ENCODE measurements at places on chromosomes 1 and 21.

DNA sequence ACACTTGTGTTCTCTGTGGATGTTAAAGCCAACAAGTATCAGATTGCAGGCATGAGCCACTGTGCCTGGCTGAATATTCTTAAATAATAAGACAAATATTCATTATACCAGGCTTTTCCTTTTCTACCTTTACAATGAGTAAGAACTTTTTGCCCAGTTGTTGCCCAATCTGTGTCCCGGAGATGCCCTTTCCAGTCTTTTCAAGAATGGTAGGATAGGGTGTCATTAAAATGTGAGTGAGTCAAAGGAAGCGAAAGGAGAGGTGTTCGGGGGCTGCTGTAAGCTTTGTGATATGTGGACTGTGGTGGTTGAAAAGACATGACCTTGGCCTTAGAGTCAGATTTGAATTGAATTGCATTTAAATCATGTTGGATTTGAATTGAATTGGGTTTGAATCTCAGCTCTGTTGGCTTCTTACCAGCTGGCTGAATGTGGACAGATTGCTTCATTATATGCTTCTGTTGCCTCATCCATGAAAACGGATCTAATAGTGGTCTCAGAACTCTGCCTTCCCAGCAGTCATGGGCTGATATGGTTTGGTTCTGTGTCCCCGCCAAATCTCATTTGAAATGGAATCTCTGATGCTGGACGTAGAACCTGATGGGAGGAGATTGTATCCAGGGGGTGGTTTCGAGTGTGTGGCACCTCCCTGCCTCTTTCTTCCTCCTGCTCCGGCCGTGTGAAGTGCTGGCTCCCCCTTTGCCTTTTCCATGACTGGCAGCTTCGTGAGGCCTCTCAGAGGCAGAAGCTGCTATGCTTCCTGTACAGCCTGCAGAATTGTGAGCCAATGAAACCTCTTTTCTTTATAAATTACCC lies 22.7 kb upstream of the AADACL3 start:
- no peak for DNase-seq

- no peak for DNase-seq
Measured at GRCh38 chr1:52007215-52008002, 16.9 kb upstream of the RAB3B start.

DNA sequence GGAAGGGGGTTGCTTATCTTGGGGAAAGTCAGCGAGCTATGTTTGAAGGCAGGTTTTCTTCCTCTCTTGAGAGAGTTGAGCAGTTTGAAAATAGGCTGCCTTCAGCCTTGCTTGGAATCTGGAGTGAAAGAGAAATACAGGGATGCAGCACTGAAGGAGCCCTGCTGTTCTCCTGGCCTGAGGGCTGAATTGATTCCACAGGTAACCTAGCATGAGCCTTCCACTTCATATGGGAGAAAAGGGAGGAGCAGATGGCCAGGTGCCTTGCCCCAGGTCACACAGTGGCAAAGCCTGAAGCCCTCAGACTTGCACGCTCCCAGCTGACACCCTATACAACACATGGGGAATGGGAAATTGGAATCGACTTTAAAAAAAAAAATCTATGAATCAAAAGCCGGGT lies 88.0 kb upstream of the WLS start:
- no peak for DNase-seq

GRCh38 chr1:156742017-156742416 lies 1.1 kb upstream of the MRPL24 start:
- DNase-seq = no peak

- DNase-seq = no peak
Measured at GRCh38 chr1:25527226-25527846, 16.1 kb upstream of the LDLRAP1 start.

GRCh38 chr1:200172311-200172710 lies 144.8 kb downstream of the NR5A2 start:
- DNase-seq = no peak

DNA sequence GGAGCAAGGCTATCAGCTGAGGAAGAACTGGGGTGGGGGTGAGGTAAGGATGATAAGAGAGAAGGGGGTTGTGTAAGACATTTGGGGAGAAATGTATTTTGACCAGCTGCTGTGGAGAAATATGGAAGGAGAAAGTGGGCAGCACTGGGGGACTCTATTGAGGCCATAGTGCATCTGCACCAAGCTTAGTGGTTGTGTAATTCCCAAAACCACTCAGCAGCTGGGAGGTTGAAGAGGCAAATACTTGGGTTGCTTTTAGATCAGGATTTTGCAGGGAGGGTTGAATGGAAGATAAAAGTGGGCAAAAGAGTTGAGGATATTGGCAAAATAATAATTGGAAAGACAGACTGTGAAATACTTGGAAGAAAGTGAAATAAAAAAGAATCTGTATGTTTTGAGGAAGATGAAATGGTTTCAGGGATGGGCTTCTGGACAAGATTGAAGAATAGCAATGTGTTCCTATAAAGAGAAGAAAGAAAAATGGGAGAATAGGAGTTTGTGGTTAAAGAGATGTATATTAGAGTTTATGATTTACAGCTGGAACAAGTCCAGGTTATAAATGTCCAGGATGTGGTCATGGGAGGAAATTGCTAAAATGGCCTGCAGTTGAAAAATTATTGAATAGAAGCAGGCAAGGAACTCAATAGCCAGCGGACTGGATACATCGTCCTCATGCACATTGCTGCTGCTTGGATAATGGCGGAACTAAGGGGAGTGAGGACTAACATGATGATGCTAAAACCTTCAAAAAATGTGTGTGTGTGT lies 162.7 kb downstream of the DNM3 start:
- no peak for DNase-seq

GRCh38 chr1:226873771-226874578 lies 3.6 kb downstream of the PSEN2 start:
- DNase-seq = no peak

DNA sequence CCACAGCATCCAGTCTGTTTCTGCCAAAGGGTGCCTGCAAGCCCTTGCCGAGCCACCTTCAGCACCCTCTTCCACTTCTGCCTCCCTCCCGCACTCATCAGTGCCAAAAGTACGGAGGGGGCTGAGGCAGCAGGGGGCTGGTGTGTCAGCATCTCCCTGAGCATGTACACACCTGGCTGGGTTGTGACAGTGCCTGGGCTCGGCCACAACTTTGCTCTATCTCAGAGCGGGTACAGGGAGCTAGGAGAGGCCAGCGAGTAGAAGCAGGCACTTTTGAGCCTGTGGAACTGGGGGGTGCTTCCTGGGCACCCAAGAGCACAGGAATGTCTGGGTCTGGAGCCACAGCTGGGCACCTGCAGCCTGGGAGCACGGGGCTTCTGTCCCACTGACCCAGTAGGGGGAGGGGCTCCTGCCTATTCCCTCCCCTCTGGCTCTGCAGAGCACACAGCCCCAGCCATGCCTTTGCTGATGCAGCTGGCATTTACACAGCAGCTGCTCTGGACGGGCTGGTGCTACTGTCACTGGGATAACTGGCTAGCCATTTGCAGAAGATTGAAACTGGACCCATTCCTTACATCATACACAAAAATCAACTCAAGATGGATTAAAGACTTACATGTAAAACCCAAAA lies 319.8 kb upstream of the RRP15 start:
- no peak for DNase-seq

DNA sequence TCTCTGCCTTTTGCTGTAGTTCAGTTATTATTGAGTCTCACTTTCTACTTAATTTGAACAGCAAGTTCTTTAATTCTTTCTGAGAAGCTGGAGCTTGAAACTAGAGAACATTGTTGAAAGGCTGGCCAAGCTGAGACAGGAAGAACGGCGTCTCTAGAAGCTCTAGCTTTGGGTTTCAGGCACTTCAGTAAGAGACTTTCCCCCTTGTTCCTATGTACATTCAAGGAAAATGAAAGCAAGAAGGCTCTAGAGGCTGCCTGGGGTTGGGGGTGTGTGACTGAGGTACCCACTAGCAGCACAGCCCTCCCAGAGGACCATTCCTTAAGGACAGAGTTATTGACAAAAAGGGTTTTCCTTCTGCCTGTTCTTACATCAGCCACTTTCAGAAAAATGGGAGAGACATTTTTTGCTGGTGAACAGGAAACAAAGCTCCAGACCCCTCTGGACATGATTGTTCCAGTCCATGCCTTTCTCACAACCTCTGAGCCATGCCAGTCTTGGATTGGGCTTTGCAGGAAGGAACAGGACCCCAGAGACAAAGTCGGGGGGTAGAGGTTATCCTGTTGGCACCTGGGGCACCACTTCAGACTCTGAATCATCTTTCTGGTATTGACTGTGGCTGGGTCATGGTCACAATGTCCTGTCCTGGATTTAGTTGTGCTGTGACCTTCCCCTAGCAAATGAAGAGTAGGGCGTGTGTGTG lies 63.1 kb downstream of the LAMC2 start:
- DNase-seq = no peak

DNA sequence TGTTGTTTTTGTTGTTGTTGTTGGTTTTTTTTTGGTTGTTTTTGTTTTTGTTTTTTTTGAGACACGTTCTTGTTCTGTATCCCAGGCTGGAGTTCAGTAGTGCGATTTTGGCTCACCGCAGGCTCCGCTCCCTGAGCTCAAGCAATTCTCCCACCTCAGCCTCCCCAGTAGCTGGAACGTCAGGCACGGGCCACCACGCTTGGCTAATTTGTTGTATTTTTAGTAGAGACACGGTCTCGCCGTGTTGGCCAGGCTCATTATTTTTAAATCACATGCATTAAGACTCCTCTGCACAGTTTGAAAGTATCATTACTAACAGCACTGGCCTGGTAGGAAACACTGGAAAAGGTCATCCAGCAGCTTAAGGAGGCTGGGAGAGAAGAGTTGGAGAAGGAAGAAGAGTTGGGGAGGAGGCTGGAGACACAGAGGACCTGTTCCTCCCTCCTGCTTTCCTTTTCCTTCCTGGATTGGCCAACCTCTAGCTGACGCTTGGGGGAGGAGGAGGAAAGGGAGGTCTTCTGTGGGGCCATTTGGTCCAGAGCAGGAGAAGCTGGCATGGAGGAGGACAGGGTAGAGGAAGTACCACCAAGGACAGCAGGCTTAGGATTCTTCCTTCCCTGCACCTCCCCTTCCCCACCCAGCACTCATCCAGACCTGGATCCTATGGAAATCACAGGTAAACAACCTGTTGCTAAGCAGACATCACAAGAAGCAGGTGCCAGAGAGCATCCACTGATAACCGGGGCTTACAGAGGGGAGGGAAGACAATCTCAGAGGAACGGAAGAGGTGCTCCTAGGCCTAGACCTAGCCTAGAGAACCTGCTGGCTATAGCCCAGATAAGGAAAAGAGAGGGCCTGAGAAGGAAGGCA lies 71.9 kb upstream of the GOLT1A start:
- DNase-seq = no peak

DNA sequence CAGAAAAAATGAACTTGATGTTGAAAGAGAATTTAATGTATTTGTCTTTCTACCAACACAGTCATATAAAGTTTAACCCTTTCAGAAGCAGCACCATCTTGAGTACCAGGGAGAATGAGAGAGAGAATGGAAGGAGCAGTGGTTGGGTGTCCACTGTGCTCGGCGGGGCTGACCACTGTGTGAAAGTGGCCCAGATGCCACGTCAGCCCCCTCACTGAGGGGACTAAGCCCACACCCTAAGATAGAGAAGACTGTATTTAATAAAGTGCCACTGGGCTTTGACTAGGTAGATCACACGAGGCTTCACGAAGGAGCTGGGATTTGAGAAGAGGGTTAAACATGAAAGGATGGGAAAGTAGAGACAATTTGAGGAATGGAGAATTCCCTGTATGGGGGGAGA lies 31.2 kb downstream of the BATF3 start:
- no peak for DNase-seq

GRCh38 chr21:42688841-42689371 lies 35.5 kb downstream of the PDE9A start:
- no peak for DNase-seq

DNA sequence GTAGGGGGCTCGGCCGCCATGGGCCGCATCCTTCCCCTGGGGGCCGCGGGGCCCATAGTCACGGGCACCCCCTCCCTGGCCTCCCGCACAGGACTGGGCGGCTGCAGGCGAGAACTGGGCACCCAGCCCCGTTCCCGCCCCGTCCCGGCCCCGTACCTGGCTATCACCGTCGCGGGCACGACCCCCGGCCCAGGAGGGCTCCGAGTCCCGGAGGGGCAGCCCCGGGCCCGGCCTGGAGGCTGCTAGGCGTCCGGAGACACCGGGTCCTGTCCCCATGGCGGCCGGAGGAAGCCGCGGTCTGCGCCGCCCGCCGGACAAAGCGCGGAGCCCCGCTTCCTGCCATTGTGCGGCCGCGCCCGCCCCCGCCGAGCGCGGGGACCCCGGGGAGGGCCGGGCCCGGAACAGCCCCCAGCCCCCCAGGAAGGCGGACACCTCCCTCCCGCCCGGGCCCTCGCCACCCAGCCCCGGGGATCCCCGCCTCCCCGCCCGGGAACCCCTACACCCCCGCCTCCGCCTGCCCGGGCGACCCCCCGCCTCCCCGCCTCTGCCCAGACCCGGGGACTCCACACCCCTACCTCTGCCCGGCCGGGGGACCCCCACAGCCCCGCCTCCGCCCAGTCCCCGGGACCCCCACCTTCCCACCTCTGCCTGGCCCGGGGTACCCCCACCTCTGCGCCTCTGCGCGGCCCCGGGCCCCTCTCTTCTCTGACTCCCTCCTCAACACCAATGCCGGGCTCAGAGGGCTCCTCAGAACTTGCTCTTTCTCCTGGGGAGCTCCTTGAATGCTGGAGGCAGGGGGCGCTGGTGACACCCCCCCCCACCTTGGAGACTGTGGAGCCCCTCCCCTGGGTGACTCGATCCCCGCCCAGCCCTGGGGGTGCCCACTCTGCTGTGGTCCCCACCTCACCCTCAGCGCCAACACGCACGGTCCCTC lies 6.0 kb downstream of the PLEKHG5 start:
- DNase-seq = no peak

DNA sequence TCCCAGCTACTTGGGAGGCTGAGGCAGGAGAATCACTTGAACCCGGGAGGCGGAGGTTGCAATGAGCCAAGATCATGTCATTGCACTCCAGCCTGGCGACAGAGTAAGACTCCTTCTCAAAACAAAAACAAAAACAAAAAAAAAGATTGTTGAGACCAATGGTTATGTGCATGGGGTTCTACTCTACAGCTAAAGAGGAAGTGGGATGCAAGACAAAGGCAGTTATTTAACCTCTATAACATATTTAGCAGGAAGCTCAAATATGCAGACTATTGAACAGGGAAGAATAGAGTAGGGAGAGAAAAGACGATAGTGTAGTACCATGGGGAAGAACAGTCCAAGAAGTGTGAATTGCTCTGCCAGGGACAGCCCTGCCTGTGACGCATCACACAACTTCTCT lies 227.7 kb downstream of the SMYD3 start:
- DNase-seq = no peak

- no peak for DNase-seq
Measured at GRCh38 chr1:102163799-102164198, 167.1 kb upstream of the OLFM3 start.

DNA sequence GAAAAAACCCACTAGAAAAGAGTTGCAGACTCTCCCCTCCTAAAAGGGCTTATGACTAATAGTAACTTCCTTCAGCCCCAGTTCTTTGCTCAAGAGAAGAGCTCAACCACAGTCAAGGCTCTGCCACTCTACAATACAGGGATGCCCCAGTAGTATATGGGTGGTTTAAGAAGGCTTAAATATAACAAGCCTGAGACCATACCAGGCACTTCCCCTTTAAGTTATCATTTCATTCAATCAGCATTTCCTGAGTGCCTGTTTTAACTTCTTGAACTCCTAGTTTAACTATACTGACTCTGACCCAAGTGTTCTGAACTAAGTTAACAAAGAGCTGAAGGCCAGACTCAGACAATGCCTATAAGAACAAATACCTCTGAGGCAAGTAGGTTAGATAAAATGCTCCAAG lies 19.8 kb downstream of the PRPF38A start:
- no peak for DNase-seq
